ENCODE measurements at places on chromosomes 5 and 9. TPM values are rescaled to one million over a fixed set of nuclear protein-coding genes. Genes with fewer than 3 reads are reported as not detected.

DNA sequence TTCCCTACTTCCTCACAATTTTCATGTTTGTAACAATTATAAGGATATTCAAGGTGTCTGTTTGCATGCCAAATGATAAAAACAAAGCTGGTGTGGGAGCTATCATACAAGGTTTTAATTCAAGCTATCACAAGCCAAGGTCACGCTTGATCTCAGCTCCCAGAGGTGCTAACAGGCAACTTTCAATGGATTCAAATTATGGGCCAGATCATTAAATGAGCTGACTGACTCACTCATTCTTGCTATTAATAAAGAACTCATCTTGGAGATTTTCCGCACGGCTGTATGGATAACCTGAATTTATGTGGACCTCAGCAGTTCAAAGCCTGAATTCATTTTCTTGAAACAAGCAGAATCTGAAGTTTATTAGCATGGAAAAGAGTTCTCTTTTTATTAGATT is 267.3 kb upstream of the CDH6 start:
- no peak for DNase-seq
- H3K4me1 ChIP-seq, result no peaks in the 10 kb centered on the region
- H3K4me3 ChIP-seq, result no peak overlapping the region
- no peaks in the 10 kb centered on the region for H3K36me3 ChIP-seq
- no peaks in the 10 kb centered on the region for H3K27me3 ChIP-seq

DNA sequence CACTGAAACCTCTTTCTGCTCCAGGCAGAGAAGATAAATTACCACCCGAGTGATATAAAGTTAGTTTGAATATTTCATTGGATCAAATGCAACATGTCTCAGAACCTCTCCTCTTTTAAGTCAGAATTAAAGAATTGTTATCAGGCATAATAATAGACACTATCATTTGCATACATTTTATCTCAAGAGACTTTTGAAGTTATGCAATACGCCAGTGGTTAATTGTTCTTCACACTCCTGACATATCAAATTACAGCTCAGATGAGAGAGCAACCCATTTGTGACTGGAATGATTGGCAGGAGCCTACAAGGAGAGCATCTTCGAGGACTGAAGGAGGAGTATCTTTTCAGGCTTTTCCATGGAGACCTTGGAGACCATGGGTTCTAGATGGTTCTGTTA is 452.2 kb downstream of the KDM4C start:
- H3K4me3 ChIP-seq, result no peak overlapping the region
- DNase-seq, result no peak
- peaks cover 10% of the 10 kb centered on the region for H3K4me1 ChIP-seq

DNA sequence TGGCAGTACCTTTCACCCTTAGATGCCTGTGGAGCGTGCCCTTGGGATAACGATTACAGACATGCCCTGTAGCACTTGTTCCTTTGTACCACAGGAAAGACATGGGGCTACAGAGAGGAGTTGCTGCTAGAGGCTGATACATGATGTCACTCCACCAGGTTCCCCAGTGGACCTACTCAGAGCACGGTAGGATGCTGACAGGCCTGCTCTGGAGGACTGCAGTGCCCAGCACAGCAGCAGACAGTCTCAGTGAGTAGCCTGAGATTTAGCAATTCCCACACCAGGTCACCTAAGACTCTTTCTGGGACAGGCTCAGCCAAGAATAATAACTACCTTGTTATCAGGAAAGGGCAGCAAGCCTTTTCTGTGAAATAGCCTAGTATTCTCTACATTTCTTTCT is 28.8 kb downstream of the PDE4D start:
- H3K36me3 ChIP-seq, result no peaks in the 10 kb centered on the region
- H3K27ac ChIP-seq, result no peak overlapping the region
- no peaks in the 10 kb centered on the region for H3K27me3 ChIP-seq
- H3K4me1 ChIP-seq, result peaks cover 3% of the 10 kb centered on the region
- no peak overlapping the region for H3K4me3 ChIP-seq

DNA sequence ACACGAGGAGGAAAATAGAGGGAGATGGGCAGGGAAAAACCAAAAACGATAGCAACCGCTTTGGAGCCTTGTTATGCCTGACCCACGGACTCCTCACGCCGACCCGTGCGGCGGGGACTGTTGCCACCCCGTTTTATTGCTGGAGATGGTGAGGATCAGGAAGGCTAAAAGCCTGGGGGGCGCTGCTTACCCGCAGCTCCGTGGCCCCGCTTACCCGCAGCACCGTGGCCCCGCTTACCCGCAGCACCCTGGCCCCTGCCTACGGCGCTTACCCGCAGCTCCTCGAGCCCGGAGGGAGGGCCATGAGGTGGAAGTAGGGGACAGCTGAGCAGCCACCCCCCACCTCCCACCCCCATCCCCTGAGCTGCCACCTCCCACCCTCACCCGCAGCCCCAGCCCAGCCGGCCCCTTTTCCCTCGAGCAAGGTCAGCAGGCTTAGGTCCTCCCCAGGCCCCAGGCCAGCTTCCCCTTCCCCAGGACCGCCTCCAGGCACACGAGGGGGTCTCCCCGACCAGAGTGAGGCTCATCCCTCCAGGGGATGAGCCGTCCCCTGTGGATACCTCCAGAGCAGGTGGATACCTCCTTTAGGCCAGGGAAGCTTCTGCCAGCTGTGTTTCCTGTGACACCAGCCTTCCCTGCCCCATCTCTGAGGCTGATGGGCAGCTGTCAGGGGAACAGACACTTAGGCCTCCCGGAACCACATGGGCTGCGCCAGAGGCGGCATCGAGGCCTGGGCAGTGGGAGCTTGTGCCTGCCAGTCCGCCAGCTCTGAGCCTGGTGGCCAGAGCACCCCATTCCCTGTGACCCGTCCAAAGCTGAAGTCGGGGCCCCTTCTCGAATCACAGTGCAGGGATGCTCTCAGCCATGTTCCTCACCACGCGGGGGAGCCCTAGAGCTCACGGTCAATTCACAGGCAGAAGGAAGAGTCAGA is 92.3 kb downstream of the LMX1B start:
- H3K4me3 ChIP-seq, result no peak overlapping the region
- H3K36me3 ChIP-seq, result no peaks in the 10 kb centered on the region
- H3K4me1 ChIP-seq, result no peaks in the 10 kb centered on the region
- H3K27me3 ChIP-seq, result peaks cover 4% of the 10 kb centered on the region

DNA sequence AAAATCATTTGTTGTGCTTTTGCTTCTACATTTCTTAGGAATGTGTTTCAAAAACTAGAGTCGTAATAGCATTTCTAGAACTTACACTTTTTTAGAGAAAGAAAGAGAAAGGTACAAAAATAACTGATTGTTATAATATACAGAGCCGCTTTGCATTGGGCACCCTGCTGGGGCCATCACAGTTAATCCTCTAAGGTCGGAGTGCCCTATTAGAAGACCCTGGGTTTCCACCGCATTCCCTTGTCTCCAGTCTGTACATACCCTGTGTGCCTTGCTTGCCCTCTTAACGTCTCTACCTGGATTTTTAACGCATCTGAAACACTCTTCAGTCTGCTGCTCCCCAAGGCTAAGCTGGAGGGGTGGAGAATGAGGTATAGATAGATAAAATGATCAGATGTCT is 1.3 kb downstream of the MARVELD2 start:
- no peaks in the 10 kb centered on the region for H3K4me1 ChIP-seq
- DNase-seq, result no peak
- H3K4me3 ChIP-seq, result peak overlapping the region; percentile 90
- H3K27ac ChIP-seq, result no peak overlapping the region
- no peaks in the 10 kb centered on the region for H3K27me3 ChIP-seq

The SPINK4 gene
- total RNA-seq, result not detected

The EPB41L4B gene
- 23.7 TPM for total RNA-seq

DNA sequence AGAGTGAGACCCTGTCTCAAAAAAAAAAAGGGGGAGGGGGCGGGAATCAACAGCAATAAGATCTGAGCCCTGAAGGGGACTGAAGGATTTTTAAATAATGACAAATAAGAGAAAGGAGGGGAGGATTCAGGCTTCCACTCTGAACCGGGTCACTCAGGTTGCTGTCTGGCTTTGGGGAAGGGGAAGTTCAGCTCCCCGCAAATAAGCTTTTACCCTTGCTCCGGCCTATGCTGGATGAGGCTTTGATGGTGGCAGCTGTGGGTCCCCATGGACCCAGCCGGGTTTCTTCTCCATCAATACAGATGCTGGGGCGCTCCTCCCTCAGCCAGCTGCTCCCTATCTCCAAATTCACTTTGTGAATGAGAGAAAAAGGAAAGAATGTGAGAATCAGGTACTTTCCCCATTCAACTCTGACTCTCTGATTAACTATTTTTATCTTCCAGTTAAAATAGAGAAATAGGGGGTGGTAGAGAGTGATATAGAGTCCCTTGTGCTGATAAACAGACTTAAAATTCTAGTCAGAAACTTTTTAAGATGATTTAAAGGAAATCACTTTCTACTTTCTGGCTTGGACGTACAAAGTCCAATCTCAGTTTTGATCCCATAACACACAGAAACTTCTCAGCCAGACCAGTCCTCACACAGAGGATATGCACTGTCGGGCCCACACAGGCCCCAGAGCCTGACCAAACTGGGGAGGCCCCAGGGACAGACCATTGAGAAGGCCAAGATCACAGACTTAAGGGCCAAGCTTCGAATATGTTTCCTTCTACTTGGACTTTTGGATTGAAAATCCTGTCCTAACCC is 39.6 kb downstream of the C5orf15 start:
- no peaks in the 10 kb centered on the region for H3K27me3 ChIP-seq
- no peak for DNase-seq
- H3K4me1 ChIP-seq, result no peaks in the 10 kb centered on the region
- no peaks in the 10 kb centered on the region for H3K36me3 ChIP-seq
- no peak overlapping the region for H3K4me3 ChIP-seq

- no peaks in the 10 kb centered on the region for H3K27me3 ChIP-seq
- H3K4me1 ChIP-seq, result no peaks in the 10 kb centered on the region
Measured at GRCh38 chr5:54383225-54383901, 72.1 kb upstream of the HSPB3 start.

DNA sequence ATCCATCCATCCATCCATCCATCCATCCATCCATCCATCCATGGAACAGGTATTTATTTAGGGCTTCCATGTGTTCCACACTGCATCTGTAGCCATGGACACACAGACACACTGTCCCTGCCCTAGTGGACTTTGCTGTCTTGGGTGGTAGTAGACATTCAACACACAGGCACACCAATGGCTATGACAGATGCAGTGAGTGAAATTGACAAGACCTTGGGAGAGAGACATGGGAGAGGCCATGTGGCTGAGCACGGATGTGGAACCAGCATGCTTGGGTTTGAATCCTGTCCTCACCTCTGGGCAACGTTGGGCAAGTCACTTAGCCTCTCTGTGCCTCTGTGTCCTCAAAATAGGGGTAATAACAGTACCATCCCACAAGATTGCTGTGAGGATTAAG is 45.3 kb downstream of the STOM start:
- no peak overlapping the region for H3K4me3 ChIP-seq

DNA sequence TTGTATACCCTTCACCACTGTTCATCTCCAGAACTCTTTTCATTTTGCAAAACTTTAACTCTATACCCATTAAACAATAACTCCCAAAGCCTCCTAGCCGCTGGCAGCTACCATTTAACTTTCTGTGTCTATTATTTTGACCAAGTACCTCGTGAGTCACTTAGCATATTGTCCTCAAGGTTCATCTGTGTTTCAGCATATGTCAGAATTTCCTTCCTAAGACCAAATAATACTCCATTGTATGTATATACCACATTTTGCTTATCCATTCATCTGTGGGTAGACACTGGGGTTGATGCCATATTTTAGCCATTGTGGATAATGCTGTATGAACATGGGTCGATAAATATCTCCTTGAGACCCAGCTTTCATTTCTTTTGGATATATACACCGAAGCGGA is 17.4 kb downstream of the ERBIN start:
- DNase-seq, result no peak
- H3K4me1 ChIP-seq, result peaks cover 2% of the 10 kb centered on the region
- no peak overlapping the region for H3K27ac ChIP-seq

DNA sequence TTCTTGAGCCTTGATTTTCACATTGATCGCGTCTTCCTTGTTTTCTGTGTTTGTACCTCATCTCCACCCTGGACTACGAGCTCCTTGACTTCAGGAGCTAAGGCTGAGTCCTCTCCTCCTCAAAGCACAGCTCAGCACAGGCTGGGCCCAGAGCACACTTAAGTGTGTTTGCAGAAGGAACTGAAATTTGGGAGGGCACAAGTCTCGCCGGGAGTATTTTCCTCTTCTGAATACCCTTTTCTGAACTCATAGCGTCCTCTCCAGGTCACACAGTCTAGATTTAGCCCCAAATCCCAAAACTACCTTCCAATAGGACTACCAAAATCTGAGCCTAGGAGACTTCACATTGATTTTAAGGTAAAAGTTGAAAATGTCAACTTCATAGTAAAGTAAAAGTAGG is 41.6 kb downstream of the TSTD2 start:
- H3K4me1 ChIP-seq, result no peaks in the 10 kb centered on the region
- no peak overlapping the region for H3K27ac ChIP-seq
- H3K27me3 ChIP-seq, result no peaks in the 10 kb centered on the region
- H3K4me3 ChIP-seq, result no peak overlapping the region
- H3K36me3 ChIP-seq, result no peaks in the 10 kb centered on the region
- DNase-seq, result no peak

The SNAPC4 gene
- total RNA-seq, result 15.1 TPM

The NUTM2F gene
- total RNA-seq, result not detected

- H3K27me3 ChIP-seq, result no peaks in the 10 kb centered on the region
- DNase-seq, result no peak
- H3K36me3 ChIP-seq, result no peaks in the 10 kb centered on the region
- no peak overlapping the region for H3K27ac ChIP-seq
- peaks cover 2% of the 10 kb centered on the region for H3K4me1 ChIP-seq
Measured at GRCh38 chr5:72163349-72163983, 56.2 kb downstream of the MAP1B start.

Measured in H1 (cell line).